ENCODE measurements at places on chromosomes 7 and 10.

DNA sequence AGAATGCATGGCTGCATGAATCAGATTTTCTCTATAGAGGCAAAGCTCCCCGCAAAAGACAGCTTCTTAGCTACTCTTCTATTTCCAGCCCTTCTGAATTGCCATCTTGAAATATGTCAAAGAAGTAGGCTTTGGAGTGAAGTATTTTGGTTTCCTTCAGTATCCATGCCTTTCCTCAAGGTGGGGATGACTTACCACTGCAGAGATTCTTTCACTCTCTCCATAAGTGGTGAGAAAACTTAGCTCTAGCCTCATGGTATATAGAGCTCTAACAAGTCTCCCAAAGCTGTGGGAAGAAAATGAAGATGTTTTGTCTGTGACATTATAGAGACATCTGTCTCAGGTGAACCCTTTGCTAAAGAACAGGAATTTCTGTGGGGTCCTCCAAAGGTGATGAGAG is 89.6 kb upstream of the ITGB1 start:
- no peak for DNase-seq

DNA sequence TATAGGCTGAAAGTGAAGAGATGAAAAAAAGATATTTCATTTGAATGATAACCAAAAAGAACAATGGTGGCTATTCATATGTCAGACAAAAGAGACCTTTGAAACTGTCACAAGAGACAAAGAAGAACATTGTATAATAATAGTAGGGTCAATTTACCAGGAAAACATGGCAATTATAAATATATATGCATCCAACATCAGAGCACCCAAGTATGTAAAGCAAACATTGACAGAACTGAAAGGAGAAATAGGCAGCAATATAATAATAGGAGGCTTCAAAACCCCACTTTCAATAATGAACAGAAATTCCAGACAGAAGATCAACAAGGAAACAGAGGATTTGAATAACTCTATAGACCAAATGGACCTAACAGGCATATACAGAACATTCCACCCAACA is 876.2 kb downstream of the GRID1 start:
- DNase-seq: no peak

- no peak for DNase-seq
Measured at GRCh38 chr10:118800920-118801319, 46.1 kb upstream of the CACUL1 start.

GRCh38 chr7:135169141-135169963 is 1.2 kb downstream of the CYREN start:
- DNase-seq: peak; percentile 6

DNA sequence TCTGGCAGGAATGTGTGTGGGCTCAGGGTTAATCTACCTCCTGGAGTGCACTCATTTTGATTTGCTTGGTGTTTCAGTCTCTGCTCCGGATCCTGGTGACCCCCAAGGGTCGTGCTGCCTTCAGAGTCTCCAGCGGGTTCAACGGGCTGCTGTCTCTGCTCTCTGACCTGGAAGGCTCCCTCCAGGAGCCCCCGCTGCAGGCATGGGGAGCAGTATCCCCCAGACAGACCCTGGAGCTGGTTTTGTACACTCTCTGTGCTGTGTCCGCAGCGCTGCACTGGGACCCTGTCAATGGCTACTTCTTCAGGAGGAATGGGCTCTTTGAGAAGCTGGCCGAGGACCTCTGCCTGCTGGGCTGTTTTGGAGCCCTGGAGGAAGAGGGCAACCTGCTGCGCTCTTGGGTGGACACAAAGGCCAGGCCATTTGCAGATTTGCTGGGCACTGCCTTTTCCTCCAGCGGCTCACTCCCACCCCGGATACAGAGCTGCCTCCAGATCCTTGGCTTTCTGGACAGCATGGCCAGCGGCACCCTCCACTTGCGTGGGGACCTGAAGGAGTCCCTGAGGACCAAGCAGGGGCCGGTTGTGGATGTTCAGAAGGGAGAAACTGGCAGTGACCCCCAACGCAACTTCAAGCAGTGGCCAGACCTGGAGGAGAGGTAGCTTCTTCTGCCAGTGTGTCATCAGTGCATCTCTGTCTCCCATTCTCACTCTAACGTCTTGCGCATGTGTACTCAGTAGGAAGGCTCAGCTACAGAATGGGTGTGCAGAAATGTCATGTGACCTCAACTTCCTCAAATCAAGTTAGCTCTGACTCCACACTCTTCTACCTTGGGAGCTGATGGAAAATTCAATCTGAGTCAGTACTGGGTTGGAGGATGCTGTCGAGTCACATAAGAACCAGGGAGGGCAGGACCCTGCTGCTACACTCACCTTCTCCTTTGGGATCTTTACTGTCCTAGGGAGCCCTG is 58.5 kb downstream of the WDFY4 start:
- DNase-seq: no peak

Data from bone marrow (tissue), 2 donors.